ENCODE measurements at places on chromosomes 7 and 10. TPM values are rescaled to one million over a fixed set of nuclear protein-coding genes. Genes with fewer than 3 reads are reported as not detected.

Gene CNTNAP2
- total RNA-seq = not detected

Gene LIPM
- total RNA-seq = not detected

Gene LAMB1
- not detected for total RNA-seq

Gene SLIT1
- 0.94 TPM for total RNA-seq

DNA sequence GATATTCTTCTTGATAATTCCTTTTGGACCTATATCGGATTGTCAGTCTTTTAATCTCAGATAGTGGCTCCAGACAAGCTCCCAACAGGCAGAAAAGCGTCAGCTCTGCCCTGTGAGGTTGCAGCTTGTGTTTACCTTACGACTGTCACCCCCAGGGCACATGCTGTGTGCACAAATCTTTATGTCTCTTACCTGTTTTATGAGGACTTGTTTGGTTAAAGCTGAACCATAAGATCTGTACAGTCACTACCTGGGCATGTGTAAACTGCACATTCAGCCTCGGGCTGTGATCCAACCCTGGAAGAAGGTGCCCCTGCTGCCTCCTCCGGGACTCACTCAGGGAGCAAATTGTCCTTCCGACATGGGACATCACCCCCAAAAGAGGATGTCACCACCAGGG, 119.8 kb downstream of the GALNT17 start:
- no peak for DNase-seq

DNA sequence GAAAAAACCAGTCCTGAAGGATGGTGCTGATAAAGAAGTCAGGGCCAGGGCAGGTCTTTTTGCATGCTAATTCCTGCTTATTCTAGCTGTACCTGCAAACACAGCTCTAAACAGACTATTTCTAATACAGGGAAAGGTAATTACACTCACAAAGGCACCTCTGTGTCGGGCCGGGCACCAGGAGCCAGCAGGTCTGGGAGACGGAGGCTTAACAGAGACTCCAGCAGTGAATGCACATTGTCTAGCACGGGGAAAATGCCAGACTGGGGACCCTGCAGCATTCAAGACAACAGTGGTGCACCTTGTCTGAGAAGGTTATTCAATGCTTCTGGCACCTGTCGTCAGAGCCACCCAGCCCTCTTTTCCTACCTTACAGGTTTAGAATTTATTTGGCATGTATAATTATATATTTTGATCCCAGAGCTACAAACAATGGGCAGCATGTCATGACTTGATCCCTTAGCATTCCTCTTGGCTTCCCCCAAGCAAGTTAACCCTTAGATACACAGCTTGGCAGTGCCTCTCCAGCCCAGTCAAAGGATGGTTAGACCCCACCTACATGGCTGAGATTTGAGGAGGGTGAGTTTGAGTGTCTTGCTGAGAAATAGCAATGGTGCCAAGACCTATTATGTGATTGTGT, 185.2 kb downstream of the SLC25A13 start:
- DNase-seq = no peak

DNA sequence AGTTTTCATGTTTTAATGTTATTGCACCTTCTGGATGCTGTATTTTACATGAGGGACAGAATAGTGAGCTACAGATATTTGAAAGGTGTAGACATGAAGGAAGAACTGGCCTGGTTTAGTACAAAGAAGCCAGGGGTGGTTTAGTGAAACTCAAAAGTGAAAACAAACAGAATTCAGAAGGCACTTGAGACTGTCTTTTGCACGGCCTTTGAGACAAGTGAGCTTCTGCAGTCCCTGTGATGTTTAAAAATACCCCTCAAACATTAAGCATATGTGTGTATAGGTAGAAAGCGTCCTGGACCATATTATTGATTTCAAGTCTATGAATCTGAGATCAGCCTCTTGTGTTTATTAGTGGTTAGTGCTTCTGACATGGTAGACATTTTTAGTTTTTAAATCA, 118.9 kb downstream of the CDK14 start:
- DNase-seq = no peak

DNA sequence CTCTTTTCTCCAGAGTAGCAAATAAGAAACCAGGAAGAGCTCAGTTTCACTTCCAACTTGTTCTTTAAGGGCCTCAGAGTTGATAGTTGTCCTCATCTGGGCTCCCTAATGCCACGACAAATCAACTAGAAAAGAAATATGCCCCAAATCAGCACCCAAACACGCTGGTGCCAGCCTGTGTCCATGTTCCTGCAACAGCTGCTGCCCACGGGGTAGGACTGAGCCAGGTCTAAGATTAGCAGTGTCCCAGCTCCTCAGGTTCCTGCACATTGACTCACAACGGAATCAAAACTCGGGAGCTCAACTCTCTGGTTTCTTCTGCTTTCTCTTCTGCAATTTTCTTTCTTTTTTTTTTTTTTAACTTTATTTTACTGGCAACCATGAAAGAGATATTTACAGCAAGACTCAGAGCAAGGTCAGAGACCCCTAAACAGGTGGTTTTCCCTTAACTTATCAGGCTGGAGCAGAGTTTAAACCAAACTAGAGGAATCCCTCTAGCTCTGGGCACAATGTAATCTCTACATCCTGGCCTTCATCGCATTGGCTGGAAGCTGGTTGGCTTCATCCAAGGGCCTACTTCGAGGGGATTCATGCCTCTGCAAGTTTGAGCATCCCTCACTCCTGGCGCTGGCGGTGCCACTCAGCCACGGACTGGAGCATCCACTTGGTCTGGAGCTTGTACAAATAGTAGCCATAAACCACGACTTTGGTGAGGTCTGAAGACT, 126.1 kb downstream of the PFKFB3 start:
- no peak for DNase-seq

GRCh38 chr7:140914083-140914482, 10.6 kb downstream of the BRAF start:
- no peak for DNase-seq

Measured in activated CD4-positive, alpha-beta T cell treated with anti-CD3 and anti-CD28 coated beads for 36 hours (primary cell).